ENCODE measurements at places on chromosomes 6 and 20. TPM values are rescaled to one million over a fixed set of nuclear protein-coding genes. Genes with fewer than 3 reads are reported as not detected.

The CLPSL1 gene
- not detected for total RNA-seq

The ETV7 gene
- total RNA-seq: not detected

The HLA-DMB gene
- total RNA-seq: not detected

The BIRC7 gene
- total RNA-seq: not detected

The COL9A1 gene
- total RNA-seq: not detected

The CEP162 gene
- total RNA-seq: 0.54 TPM

The FAM50B gene
- total RNA-seq: 3.2 TPM

The CLDN20 gene
- not detected for total RNA-seq

The GPR6 gene
- not detected for total RNA-seq

The PLA2G7 gene
- not detected for total RNA-seq

The MPC1 gene
- total RNA-seq: 33.5 TPM

The BANF2 gene
- not detected for total RNA-seq
